Myocyte (in vitro differentiated cells): ENCODE measurements at places on chromosomes 6 and 20.
A peak's percentile ranks its signal among the peaks of the same experiment; 100 is the strongest.

GRCh38 chr6:29763491-29764289, 40.5 kb downstream of the HLA-F start:
- peak; percentile 13 for DNase-seq

DNA sequence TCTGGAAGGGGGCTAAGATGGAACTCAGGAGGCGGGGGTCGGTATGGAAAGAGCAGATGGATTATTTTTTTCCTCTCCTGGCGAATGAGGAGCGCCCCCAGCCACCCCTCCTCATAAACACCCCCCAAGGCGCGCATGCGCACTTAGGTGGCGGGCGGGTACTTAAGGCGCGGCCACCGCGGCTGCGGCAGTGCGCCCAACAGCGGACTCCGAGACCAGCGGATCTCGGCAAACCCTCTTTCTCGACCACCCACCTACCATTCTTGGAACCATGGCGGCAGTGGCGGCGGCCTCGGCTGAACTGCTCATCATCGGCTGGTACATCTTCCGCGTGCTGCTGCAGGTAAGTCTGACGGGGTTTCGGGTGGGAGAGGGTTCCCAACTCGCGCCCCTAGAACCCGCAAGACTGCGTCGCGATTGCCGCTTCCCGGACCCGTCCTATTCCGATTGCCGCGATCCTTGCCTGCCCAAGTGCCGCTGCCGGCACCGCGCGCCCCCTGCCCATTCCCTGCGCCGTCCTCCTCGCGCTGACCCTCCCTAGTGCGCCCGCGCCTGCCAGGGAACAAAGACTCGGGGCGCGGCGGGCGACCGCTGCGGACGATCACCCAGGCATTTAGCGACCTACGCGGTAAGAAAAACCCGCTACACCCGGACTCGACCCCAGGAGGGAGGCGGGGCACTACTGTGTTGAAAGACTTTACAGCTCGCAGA, at the start of gene NNAT:
Gene NNAT, plus strand, starts transcription at position 190 of the 711 bp plus-strand sequence. Its CDS starts 82 bp downstream, at position 272.
- DNase-seq, result no peak

DNA sequence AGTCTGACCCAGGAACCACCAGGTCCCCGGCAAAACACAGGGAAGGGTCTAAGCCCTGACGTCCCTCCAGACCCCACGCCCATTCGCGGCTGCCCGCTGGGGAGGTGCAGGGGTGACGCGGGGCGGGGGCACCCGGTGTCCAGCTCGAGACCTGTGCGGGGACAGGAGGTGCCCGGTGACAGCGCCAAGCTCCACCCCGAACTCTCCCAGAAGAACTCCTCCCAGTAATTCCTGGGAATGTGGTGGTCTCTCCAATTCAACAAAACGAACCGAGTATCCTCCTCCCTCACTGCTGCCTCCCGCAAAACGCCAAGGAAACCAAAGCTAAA, 164.1 kb upstream of the PDE10A start:
- DNase-seq, result no peak

- no peak for DNase-seq
Measured at GRCh38 chr6:151757506-151757955, 50.0 kb upstream of the ESR1 start.

DNA sequence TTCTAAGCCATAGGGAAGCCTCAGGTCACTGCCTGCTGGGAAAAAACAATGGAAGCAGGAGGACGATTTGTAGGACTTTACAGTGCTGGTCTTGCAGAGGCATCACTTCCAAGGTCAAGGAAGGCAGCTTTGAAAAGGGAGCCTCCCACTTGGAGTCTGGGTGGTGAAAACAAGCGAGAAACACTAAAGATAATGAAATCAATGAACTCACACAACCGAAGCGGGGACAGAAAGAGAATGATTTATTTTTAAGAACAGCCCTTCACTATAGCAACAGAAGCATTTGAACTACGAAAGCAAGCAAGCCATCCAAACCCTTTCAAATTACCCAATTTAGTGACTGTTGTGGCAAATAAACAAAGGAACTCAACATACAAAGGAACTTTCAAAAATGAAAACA, 227.5 kb downstream of the THBS2 start:
- DNase-seq, result no peak

GRCh38 chr20:17622086-17622850, 52.4 kb downstream of the DSTN start:
- DNase-seq, result no peak

GRCh38 chr20:64093013-64093503, 8.9 kb upstream of the LKAAEAR1 start:
- DNase-seq, result no peak

- DNase-seq, result no peak
Measured at GRCh38 chr6:75130784-75131183, 75.1 kb downstream of the COL12A1 start.

- DNase-seq, result no peak
Measured at GRCh38 chr20:5834436-5835005, 84.3 kb downstream of the SHLD1 start.

- no peak for DNase-seq
Measured at GRCh38 chr6:108779536-108780275, 68.5 kb upstream of the ARMC2 start.

DNA sequence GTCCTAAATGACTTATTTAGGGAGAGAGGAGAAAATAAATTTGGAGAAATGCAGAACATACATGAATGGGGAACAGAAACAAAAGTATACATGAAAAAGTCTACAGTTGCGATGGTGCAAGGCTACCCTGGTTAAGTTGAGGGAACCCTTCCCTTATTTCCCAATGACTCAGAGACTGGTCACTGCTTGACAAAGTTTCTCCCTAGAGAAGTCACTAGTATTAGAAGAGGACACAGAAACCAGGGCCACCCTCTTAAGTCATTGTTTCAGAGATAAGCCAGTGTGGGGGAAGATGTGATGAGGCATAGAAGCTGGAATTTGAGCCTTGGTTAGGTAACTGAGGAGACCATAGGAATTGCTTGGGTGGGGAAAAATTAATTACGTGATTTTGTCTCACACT, 24.4 kb upstream of the EDN1 start:
- no peak for DNase-seq

DNA sequence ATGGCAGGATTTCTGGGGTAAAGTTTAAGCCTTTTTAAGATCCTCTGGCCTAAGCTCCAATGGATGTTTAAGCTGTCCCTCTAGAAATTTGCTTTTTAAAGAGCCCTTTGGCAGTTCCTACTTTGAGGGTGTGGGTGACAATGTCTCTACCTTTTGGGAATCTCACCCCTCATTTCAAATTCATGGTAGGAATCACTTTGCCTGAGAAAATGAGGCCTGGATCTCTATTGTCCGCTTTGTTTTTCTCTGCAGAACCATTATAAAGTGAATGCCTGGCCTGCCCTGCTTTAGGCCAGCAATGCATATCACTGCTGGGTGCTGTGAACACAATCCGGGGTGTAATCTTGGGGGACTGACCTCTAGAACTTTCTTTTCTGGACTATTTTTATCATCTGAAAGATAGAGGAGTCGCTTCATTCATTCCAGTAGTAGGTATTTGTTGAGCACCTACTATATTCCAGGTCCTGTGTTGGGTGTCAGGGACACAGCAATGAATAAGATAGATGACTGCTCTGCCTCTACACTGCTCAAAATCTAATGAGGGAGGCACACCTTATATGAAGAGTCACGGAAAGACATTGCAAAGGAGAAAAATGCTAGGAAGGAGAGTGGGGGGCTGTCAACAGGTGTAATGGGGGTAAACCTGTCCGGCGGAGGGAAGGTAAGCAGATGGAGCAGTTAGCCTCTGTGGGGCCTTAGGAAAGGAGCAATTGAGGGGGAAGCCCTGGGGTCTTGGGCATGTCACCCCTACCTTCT, 8.6 kb upstream of the COMMD7 start:
- DNase-seq, result no peak

GRCh38 chr20:24722586-24722985, 226.5 kb upstream of the CST7 start:
- DNase-seq, result no peak

DNA sequence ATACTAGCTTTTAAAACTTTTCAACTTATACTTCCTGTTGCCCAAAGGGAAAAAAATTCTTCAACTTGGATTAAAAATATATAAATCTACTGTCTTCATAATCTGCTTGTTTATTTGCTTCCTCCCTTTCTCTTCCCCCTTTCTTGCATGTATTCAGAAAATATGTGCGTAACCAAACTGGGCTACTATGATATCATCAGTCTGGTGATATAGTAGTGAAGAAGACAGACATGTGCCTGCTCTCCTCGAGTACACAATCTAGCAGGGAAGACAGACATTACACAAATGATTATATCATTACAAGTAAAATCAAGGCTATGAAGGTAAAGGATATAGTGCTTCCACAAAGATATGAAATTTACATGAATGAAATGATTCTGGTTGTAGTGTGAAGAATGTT, 31.0 kb downstream of the IBTK start:
- DNase-seq, result no peak

- no peak for DNase-seq
Measured at GRCh38 chr6:63395381-63395780, 75.6 kb upstream of the LGSN start.

- DNase-seq, result peak; percentile 77
Measured at GRCh38 chr20:52494244-52494643, 302.7 kb upstream of the ZFP64 start.

- DNase-seq, result no peak
Measured at GRCh38 chr6:29451471-29452193, 5.2 kb downstream of the OR11A1 start.

GRCh38 chr20:50921803-50922501, 9.3 kb downstream of the ADNP start:
- no peak for DNase-seq

- no peak for DNase-seq
Measured at GRCh38 chr6:45086360-45087084, 241.6 kb upstream of the RUNX2 start.

DNA sequence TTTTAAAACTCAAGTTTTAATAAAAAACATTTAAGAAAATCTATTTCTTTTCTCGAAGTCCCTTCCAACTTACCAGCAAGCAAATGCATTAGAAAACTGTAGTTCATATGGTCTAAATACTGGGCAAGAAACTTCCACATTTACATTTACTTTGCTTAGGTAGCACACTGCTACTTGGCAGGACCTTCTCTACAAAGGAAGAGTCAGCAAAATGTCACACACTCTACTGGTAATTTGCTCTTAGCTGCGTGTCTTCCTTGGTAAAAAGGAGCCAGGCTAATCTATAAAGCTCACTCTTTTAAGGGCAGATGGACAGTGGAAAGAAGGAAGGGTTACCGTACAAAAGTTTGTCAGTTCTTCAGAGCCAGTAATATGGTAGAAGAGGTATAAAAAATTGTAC, 45.7 kb downstream of the MAP3K7 start:
- DNase-seq, result no peak

DNA sequence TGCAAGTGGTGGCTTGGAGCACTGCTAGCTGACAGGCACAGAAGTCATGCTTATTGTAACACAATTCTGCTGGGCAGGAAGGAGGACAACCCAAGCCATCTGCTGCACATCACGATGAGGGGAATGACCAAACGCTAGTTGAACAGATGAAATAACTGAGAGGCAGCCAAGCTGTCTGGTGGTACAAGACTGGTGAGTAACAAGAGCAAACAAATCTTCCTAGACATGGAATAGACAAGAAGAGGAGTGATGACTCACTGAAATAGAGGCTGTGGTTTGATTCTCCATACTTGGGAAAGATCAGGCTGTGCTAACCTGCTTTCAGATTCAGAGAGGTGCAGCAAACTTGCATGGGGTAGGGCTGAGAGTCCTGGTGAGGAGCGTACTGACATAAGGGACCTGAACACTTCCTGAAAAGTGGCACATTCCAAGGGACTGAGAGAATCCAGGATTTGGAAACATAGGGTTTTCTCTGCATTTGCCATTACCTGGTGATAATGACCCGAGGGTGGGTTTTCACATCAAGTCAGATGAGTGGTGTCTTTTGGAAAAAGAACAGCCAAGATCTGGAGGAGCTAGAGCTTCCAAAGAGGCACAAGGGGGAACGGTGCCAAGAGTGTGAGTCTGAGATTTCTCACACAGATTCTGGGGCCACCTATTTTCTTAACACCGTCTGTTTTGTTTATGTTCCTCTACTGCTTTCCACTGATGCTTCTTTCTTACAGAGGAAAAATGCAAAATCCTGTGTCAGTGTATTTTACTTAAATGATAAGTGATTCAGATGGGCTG, 60.0 kb downstream of the PRL start:
- peak; percentile 96 for DNase-seq

DNA sequence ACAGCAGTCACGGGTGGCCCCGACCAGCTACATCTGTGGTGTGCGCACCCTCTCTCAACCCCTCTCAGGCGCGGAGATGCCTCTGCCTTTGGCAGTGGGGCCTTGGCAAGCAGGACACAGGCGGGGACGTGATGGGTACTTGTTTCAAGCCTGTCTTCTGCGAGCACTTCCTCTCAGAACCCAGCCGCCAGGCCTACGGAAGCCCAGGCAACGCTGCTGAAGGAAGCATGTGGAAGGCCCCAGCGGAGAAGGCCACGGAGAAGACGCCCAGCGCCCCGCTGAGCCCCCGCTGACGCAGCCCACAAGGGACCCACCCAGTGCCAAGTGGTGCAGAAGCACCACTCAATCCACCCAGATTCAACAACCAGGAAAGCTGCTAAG, 13.0 kb downstream of the SERPINB6 start:
- DNase-seq, result no peak

- DNase-seq, result no peak
Measured at GRCh38 chr20:50456452-50457324, 53.5 kb upstream of the PTPN1 start.

GRCh38 chr6:50187351-50187921, 137.7 kb upstream of the DEFB112 start:
- no peak for DNase-seq

DNA sequence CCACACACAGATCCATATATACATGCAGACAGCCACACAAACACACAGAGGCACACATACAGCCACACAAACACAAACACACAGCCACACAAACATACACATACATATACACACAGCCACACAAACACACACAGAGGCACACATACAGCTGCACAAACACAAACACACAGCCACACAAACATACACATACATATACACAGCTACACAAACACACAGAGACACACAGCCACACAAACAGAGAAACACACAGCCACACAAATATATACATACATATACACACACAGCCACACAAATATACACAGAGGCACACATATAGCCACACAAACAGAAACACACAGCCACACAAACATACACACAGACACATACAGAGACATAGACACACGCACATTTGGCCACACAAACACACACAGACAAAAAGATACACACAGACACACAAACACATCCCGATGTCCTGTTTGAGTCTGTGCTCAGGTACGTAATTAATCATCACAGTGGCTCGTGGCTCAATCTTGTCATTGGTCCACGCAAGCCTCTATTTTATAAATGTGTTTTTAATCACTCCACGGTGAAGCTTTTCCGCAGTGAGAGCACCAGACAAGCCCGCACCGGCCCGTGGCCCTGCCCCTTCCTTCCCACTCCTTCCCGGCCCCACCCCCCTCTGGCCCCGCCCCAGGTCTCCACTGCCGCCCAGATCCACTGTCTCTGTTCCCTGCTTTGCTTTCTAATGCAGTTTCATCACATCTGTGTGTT, 135.3 kb downstream of the CDH4 start:
- DNase-seq, result no peak
